ENCODE measurements at places on chromosomes 7 and 10.

DNA sequence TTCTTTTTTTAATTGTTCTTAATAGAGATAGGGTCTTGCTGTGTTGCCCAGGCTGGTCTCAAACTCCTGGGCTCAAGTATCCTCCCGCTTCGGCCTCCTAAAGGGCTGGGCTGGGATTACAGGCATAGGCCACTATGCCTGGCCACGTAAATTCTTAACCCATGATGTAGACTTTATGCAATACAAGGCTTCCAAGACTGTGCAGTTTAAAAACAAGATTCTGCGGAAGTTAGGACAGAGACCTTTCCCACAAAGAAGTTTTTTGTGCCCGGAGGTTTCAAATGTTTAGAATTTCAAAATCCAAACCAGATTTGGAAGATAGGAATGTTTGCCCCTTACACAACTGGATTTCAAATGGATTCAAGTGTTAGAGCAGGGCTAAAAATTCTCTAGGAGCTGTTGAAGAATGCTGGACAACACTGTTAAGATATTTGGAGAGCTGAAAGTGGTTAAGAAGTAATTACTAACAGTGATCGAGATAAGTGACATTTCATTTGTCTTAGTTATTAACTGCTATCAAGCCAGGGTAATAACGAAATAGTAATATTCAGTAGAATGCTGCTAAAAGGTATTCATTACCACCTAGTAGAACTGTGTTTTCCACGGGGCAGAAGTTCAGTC is 7.4 kb downstream of the APBB1IP start:
- DNase-seq: no peak

- DNase-seq: no peak
These were observed 113.4 kb downstream of the REEP3 start for GRCh38 chr10:63634488-63635065.

DNA sequence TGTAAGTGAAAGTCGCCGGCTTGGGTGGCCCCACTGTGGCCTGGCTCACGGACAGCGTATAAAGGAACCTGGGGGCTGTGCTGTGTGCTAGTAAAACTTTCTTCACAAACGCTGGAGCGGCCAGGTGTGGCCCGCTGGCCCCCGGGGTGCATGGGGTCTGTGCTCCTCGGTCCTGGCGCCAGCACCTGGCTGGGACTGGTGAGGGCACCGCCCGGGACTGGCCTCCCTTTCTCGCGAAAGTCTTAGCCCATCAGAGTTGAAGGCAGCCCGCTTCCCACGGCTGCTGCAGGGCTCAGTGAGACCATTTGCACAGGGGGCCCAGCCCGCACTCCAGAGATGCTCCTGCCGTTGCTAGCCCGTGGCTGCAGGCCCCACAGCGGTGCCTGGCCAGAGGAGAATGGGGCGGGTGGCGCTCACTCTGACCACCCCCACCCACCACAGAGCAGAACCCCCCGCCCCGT is 5.8 kb downstream of the PWWP2B start:
- no peak for DNase-seq

DNA sequence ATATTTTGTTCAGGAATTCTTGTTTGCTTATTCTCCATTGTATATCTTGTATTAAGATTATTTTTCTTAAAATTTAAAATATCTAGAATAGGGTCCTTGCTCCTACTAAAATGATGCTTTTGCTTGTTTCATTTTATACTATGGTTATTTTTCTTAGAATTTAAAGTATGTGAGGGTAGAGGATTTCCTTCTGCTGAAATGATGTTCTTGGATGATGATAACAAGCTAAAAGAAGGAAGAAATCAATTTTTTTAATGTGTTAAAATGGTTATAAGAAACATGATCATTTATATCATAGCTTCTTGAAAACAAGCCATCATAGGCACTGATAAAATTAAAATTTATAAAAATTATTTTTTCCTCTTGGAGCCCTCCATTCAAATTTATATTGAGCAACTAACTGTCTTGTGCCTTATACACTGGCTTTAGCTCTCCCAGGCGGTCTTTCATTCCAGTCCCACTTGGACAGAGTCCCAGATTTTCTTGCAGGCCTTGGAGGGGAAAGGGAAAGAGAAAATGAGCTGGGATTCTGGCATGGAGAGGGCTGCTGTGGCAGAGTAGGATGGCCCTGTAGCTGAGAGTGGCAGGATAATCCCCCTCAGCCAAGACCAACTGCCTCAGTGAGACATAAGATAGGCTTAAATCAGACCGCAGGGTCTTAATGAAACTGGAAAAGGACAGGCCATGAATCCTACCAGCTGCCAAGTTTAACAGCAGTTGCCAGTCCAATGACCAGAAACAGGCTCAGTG is 60.2 kb downstream of the DNAJB9 start:
- DNase-seq: no peak

DNA sequence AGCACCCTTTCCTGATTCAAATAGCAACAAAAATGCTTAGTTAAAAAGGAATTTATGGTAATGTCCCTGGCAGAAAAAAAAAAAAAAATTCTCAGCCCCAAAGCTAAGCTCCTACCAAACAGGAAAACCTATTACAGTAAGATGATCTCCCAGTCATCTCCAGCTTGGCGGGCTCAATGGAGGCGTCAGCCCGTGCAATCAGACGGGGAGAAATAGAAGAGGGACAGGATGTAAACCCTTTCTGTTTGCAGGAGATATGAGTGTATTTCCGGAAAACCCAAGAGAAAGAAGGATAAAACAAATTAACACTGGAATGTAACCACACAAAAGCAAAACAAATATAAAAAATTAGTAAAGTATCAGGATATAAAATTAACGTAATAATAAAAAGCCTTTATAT is 242.8 kb downstream of the TCERG1L start:
- no peak for DNase-seq

GRCh38 chr10:117431160-117431559 is 55.9 kb upstream of the PDZD8 start:
- DNase-seq: no peak

GRCh38 chr7:119472408-119473038 is 800.5 kb upstream of the KCND2 start:
- no peak for DNase-seq

- no peak for DNase-seq
These were observed 123.6 kb downstream of the TCERG1L start for GRCh38 chr10:131187926-131188325.

DNA sequence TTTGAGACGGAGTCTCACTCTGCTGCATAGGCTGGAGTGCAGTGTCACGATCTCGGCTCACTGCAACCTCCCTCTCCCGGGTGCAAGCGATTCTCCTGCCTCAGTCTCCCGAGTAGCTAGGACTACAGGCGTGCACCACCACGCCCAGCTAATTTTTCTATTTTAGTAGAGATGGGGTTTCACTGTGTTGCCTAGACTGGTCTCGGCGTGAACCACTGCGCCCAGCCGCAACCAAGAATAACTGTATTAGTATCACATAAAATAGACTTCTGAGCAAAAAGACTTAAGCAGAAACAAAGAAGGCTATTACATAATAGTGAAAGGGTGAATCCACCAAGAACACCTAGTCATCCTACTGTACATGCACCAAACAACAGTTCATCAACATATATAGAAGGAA is 67.6 kb upstream of the TFEC start:
- no peak for DNase-seq

GRCh38 chr7:11638011-11638774 is 193.8 kb downstream of the THSD7A start:
- DNase-seq: no peak

DNA sequence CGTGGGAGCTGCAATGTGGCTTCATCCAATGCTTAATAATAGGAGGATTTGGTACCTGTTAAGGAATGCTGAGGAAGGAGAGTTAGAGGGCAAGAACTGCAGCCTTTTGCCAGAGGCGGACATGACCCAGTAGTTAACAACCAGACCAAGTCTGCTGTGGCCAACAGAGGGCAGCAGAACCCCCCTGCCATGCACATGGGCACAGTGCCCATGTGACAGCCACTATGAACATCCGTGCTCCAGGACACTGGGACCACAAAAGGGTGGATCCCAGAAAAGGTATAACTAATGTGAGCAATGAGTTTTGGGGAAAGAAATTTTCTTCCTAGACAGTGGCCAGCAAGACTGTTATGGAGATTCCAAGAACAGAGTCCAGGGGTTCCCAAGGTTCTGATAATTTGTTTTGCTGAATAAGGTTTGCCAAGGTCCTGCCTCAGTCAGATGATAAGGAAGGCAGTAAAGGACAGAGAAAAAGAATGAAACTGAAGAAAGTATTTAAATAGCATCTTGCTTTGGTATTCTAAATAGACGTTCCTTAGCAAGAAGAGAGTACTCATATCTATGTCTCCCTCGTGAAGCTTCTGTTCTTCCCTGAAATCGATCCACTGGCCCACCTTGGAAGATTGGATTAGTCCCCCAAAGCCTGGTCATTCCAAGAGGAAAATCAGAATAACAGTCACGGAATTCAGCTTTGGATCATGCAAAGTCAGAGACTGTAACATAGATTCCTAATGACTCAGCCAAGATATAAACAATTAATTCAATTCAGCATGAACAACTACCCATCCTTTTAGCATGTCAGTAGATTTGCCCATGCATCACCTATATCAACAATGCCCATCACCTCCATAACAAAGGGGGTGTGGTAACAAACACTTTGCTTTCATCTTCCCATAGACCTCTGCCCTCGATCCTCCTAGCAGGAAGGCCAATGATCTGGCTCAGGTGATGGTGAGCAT is 56.0 kb downstream of the LGI1 start:
- no peak for DNase-seq

DNA sequence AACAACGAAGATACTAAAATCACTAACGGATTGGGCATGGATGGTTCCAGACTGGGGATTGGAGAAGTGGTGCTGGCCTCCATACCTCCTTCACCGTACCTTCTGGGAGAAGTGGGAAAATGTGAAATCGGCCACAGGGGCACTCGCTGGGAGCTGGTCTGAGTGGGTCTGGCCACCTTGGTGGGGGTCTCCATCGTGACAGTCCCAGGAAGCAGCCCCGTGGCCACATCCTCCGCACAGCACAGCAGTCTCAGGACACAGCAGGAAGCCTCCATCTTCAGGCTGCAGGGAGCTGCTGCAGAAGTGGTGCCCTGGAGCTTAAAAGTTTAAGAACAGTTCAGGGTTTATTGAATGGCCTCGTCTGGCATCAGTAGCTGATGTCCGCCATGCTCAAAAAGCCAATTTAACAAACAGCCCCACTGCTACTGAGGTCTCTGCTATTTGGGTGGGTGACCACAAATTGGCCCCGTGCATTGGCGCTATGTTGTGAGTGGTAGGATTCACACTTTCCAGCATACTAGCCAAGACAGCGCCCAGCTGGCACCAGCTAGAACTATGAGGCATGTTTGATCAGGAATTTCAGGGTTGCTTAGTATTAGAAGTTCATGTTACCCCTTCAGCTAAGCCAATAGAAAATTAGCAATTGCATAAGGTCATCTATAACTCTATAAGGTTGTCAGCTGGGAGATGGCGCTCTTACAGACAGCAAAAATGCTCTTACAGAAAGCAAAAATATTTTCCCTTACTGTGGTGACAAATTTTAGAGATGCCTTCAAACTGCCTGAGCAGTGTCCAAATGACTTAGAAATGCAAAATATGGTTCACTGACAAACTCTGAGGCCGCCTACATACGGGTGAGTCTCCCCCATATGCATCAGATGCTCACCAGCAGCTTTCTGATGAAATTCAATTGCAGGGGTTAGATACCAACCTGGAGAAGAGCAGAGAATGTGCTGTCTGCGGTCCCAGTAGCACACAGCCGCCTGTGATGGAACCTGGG is 17.0 kb downstream of the PKD1L1 start:
- no peak for DNase-seq

DNA sequence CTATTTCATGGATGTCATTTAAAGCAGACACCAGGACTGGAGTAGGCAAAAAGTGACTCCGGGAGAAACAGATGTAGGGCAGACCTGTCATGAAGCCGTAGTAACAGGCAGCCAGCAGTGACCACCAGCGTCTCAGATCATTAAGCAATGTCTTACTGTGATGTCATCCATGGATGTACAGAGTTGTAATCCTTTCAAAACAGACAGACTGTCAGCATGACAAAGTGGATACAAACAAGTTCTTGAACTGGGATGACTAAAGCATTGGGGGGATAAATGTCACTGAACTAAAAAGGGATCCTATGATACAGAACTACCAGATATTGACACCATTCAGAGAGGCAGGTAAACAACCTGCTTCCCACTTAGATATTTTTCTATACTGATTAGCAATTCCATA is 675.5 kb downstream of the PARD3 start:
- no peak for DNase-seq

- DNase-seq: no peak
These were observed 71.2 kb downstream of the DNMBP start for GRCh38 chr10:99938563-99938962.

DNA sequence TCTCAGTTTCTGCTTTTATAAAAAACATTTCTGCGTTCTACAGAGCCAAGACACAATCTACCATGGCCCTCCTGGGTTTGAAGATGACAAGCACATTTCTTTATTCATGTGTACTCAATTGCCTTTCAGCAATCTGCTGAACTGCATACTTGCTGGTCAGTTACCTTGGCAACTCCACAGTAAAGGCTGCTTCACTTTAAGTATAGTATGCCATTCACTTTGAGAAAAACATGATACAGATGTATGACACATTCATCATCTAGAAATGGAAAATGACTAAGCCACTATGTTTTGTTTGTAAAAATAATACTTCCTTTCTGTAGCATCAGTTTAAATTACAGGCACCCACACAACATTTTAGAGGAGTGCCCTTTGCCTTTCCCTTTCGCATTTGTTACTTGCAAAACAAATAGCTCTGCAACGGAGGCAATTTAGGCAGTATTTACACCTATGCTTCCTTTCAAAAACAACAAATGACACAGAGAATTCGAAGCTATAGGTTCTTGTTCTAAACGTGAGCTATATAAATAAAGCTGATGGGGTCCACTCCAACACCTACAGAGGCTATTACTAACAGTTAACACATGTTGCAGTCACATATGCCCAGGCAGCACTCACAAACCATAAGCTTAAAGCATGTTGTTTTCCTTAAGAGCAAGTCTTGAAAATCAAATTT is 23.5 kb downstream of the SGCE start:
- DNase-seq: no peak

- DNase-seq: no peak
These were observed 4.2 kb downstream of the GTPBP4 start for GRCh38 chr10:992467-992866.

DNA sequence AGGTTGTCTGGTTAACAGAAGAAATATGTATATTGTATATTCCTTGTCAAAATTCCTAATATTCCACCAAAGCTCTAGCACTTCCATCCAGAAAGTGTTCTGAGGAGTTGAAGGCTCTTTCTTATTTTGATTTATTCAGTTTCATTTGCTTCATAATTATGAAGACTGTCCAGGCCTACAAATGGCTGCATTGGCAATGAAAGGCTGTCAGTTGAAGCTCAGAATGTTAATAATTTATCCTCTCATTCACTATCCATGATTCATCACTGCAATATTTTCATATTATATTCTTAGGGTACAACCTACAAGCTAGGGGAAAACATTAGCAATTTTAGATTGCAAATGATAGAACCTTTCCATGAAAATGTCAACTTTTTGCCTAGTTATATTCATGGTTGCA is 57.3 kb downstream of the ARID5B start:
- no peak for DNase-seq

DNA sequence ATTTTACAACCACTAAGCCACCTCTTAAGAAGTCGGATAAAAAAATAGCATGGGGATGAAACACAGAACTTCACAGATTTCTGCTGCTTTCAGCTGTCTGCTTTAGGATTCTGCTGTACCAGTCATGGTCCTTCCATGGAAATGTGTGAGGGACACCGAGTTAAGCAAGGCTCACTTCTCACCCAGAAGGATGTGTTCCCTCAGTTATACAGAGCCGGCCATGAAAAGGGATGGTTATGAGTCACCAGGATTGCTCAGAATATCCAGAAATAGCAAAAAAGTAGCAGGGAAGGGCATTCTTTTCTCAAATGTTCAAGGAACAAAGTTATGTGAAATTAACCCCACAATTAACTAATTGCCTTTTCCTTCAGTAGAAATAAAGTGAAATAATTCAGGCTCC is 124.4 kb downstream of the AMPH start:
- no peak for DNase-seq
